Heart right ventricle (tissue), 16 donors: ENCODE measurements at places on chromosomes 7 and 10.

DNA sequence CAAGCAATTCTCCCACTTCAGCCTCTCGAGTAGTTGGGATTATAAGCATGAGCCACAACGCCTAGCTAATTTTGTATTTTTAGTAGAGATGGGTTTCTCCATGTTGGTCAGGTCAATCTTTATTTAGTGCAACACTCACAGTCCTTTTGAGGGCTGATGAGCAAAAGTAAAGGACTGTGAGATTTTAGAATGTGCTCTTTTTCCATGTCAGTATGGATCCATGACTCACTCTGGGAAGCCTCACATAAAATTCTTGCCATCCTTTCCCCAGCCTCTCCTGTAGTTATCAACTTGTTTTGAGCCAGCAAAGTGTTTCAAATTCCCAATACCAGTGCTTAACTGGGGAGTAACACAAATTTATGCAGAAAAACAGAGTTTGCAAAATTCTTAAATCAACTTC lies 135.8 kb upstream of the CXCL12 start:
- DNase-seq: no peak

DNA sequence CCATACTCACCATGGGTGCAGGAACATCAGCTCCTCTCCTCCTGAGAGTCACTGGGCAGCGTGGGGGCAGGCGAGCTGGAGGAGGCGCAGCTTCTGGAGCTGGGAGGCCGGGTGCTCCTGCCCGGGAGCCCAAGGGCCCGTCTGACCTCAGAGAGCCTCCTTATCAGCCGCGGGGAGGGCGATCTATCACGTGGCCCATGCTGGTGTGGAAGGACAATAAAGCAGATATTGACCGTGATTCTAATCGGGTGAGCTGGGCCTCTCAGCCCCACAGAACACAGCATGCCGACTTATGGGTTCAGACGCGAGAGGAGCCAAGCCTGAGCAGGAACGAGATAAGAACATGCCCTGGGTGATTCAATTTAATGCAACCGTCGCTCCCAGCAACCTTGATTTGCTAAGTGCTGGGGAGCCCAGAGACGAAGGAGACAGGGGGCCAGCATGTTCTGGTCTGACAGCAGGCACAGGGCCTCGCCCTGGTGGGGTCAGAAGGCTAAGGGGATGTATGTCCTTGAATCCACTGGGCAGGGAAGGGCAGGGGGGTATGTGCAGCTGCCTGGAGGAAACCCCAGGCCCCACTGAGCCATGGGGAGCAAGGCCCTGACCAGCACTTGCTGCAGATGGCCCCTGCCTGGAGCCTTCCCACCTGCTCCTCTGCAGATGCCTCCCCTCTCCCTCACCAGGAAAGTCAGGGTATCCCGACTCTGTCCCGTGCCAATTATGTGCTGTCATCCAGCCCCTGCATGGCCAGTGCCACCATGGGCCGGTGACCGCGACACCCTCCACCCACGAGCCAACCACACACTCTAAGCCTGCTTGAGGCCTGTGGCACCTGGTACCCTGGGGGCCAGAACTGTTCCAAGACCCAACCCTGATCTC lies 95.3 kb upstream of the RET start:
- no peak for DNase-seq

- peak; percentile 41 for DNase-seq
Observed at GRCh38 chr7:128869138-128869943, 6.7 kb downstream of the ATP6V1F start.

- DNase-seq: no peak
Observed at GRCh38 chr7:26393818-26394217, 102.2 kb downstream of the SNX10 start.

DNA sequence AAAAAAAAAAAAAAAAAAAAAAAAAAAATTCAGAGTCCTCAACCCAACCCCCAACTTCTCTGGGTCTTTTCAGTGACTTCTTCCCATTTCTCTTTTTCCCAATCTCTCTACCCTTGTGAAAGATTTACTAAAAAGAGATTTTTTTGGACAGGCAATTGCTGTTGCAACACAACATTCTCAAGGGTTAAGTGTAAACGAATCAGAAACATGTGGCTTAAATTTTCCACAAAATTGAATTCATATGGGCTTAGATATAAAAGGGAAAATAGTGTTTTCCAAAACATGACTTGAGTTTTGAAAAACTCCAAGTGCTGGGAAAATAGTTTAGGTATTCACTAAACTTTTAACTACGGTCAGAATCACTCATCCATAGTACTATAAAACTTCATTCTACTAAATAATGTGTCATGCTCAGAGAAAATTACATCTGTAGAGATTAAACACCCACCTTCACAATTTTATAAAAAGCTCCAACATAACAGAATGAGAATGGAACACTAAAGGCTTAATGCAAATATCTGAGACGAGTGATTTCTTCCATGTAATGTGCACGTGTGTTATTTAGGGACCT lies 643.1 kb downstream of the PARD3 start:
- no peak for DNase-seq

GRCh38 chr7:137953043-137953664 lies 48.7 kb downstream of the CREB3L2 start:
- no peak for DNase-seq
